ENCODE measurements at places on chromosomes 16 and 17.

- no peak for DNase-seq
These were observed 534.9 kb upstream of the HSBP1 start for GRCh38 chr16:83272843-83273242.

DNA sequence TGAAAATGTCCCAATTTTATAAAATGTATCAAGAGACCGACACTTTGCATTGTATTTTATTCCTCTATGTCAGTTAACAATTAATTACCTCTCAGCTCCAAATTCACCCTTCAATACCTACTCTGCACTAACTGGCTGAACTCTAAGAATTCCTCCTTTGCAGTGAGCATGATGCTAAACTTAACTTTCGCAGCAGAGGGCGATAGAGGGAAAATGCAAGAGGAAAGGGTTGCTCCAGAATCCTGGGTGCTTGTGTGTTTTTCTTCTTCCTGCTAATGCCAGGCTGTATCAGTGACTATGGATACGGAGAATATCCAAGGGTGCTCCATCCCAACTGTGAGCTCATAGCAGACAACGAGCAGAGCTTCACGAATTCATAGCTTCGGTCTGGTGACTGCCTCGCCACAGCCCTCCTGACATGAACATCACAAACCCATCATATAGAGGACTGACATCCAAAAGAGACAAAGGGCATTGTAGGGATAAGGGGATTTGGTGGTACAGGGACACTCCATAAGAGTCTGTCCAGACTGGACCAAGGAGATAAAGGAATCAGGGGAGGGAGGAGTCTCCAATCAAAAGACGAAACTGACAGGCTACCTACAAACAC lies 172.9 kb downstream of the STX8 start:
- no peak for DNase-seq

GRCh38 chr16:89579351-89579750 lies 3.8 kb downstream of the CPNE7 start:
- DNase-seq = no peak

DNA sequence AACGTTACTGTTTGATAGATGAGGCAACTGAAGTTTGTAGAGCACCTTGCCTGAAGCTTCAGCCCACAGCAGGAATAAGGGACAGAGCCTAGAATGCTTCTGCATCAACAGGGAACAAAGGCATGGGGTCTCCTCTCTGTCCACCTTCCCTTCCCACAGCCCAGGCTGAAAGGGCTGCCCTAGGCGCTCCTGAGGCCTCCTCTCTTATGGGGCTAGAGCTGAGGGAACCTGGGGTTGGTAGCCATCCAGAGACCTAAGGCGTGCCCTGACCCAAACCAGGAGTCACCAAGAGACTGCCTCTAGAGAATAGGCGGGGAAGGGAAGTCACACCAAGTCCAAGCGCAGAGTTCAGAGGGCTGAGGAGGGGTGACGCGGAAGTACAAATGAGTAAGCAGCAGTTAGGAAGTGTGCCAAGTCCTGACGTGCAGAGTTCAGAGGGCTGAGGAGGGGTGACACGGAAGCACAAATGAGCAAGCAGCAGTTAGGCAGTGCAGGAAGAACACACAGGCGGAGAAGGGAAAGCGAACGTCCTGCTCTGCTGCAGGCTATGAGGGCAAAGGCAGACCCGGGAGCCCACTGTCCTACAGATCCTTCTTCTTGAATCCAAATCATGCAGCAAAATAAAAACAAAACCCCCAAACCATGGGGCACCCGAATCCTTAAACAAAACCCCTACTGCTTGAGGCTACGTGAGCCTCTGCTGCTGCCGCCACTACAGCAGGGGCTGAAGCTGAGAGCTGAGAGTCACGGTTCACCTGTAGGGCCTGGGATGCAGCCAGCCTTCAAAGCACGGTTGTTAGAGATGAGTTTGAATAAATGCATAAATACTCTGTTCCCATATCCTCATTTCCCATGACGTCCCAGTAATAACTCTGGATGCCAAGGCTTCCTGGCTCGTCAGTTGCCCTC lies 2.7 kb upstream of the SPG7 start:
- DNase-seq = peak; percentile 92

DNA sequence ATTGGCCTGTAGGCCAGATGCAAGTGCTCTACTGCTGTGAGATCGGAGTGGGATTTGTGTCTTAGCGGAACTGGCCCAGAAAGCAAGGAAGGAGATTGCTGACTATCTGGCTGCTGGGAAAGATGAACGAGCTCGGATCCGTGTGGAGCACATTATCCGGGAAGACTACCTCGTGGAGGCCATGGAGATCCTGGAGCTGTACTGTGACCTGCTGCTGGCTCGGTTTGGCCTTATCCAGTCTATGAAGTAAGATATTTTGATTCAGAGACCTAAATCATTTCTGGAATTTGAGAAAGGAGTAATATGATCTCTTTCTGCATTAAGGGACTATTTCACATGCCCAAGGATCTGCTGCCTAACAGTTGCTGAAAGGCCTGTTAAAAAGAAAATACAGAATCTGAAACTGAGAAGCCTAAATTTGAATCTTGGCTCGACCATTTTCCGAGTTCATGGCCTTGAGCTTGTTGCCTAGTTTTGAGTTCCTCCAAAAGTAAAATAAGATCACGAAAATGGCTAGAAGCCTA lies 21.1 kb downstream of the IST1 start:
- no peak for DNase-seq

- DNase-seq = no peak
These were observed 40.5 kb downstream of the DNAH9 start for GRCh38 chr17:11638700-11639265.

DNA sequence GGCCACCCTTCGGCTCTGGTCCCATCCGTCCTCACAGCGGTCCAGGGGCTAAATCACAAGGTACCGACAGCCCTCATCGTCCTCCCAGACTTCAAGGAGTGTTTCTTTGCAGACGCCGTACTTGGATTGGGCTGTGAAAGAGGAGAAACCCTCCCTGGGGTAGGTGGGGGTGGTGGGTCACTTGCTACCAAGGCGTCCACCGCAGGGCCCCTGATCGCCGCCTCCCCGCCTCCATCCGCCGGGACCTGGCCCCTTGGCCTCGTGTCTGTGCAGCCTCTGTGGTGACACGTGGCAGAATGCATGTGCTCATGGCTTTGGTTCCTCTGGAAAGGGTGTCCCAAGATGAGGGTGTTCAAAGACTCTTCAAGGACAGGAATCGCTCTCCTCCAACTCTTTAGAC lies 151.4 kb downstream of the BANP start:
- no peak for DNase-seq

DNA sequence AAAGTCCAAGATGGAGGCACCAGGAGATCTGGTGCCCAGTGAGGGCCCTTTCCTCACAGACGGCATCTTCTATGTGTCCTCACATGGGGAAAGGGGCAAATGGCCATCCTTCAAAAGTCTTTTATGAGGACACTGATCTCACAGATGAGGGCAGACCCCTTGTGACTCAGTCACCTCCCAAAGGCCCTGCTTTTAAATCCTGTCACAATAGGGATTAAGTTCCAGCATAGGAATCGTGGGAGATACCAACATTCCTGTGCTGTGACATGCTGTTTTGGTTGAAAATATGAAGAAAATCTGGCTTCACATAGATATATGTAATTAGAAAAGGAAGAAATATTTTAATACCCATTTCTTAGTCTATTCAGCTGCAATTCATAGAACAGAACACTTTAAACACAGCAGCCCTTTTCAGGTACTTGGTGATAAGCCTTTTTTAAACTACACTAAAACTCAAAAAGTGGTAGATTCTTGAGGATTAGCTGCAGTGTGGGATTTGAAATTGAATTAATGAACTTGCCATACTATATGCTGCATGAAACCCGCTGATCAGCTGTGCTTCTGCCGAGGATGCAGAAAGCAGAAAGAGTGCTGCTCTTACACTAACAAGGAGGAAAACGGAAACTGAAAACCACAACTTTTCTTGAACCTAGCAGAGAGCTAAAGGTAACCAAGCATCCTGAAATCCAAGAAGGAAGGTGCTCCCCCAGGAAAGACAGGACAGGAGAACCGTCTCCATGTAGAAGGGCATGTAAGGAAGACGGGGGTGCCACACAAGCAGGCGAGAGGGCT lies 32.7 kb downstream of the VPS53 start:
- no peak for DNase-seq

DNA sequence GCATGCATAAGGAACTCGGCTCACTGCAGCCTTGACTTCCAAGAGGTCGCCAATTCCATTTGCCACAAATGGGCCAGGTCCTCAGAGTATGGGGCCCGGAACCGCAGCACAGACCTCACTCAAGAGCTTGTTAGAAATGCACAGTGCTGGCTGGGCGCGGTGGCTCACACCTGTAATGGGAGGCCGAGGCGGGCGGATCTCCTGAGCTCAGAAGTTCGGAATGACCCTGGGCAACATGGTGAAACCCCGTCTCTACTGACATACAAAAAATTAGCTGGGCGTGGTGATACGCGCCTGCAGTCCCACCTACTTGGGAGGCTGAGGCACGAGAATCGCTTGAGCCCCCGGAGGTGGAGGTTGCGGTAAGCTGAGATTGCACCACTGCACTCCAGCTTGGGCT lies 19.6 kb upstream of the N4BP1 start:
- no peak for DNase-seq

GRCh38 chr16:2927010-2927646 lies 15.4 kb downstream of the FLYWCH1 start:
- peak; percentile 87 for DNase-seq

- no peak for DNase-seq
These were observed 121.2 kb downstream of the SNX29 start for GRCh38 chr16:12097523-12098428.

- DNase-seq = no peak
These were observed 11.4 kb upstream of the OGFOD3 start for GRCh38 chr17:82429824-82430223.

- DNase-seq = peak; percentile 51
These were observed 913 bp upstream of the PRR14 start for GRCh38 chr16:30649725-30650368.

DNA sequence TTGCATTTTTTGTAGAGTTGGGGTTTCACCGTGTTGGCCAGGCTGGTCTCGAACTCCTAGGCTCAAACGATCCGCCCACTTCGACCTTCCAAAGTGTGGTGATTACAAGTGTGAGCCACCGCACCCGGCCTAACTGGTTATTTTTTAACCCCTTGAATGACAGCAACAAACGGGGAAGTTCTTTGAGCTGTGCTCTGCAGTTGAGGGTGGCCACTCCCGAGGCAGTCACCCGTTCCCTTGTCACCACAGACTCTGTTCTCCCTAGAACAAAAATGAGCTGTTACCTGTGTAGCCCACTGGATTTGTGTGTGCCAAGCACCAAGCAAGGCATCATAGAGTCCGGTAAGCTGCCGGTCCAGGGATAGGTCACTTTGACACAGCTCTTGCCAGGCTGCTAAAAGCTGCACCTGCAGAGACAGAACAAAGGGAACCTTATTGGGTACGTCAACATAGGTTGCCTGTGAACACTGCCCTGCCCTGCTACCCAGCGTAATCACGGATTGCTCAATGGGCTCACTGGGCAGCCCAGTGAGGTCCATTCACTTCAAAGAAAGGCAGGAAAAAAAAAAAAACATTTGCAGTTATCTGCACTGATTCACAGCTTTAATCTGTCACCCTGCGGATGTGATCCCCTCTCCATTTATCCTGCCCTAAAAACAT lies 19.6 kb downstream of the COG7 start:
- no peak for DNase-seq

DNA sequence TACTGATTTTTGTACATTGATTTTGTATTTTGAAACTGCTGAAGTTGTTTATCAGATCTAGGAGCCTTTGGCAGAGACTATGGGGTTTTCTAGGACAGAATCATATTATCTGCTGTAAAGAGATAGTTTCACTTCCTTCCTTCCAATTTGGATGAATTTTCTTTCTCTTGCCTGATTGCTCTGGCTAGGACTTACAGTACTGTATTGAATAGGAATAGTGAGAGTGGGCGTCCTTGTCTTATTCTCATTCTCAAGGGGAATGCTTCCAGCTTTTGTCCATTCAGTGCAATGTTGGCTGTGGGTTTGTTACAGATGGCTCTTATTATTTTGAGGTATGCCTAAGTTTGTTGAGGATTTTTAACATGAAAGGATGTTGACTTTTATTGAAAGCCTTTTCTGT lies 290.1 kb downstream of the MAP2K4 start:
- DNase-seq = no peak

GRCh38 chr17:48100591-48101011 lies 677 bp downstream of the CBX1 start:
- DNase-seq = no peak

- DNase-seq = no peak
These were observed at the start of gene TLCD2 for GRCh38 chr17:1709971-1710806. Gene TLCD2 (minus strand): TSS chr17:1710377. CDS start chr17:1710242, 135 bp downstream.

DNA sequence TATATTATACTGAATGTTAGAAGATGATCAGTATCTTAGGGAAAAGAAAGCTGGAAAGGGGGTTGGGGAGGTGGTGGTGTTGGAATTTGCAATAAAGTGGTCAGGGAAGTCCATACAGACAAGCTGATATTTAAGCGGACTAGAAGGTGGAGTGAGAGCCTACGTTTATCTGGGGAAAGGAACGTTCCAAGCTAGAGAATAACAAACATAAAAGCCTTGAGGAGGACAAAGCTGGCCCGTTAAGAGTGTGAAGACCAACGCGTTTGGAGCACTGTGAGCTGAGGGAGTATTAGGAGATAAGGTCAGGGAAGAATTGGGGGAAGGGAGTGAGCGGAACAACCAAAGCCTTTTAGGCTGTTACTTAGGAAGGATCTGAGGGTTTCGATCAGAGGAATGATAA lies 1.4 kb downstream of the DDX42 start:
- no peak for DNase-seq

DNA sequence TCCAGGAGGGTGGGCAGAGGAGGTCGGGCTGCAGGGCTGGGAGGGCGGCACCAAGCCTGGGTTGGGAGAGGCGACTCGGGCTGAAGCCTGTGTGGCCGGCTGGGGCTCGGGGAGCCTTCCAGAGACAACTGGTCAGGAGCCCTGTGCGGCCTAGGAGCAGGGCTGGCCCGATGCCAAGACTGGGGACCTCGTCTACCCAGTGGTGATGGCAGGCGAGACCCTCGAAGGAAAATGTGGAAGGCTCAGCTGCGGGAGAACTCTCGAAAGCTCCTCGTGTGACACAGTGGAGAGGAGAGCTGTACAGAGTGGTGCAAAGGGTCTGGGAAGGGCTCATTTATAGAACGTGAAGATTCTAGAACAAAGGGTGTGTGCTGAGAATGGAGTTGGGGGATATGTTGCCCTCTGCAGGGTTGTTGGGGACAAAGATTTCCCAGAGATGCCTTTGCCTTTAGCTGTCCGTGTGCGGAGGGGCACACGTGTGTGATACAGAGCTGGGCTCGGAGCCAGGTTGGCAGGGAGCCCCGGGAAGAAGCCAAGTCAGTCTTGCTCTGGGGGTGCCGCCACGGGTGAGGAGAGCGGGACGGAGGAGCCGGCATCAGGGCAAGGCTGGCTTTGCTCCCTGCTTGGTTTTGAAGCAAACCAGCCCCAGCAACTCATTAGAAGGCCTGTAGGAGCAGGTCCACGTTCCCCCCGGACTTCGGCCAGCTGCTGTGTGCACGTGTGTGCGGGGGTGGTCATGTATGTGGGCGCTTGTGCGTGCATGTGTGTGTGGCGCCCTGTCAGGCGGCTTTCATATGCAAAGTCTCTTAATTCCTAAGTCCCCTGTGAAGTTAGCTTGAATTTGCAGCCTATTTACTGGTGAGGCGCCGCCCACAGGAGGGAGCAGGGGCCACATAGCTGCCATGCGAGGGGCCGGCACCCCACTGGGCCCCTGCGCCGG lies 132.4 kb upstream of the CHMP6 start:
- no peak for DNase-seq

GRCh38 chr16:8949536-8950418 lies 13.9 kb downstream of the USP7 start:
- DNase-seq = no peak

GRCh38 chr16:56362057-56362655 lies 63.2 kb downstream of the AMFR start:
- no peak for DNase-seq
